ENCODE measurements at places on chromosomes 12 and 14.

DNA sequence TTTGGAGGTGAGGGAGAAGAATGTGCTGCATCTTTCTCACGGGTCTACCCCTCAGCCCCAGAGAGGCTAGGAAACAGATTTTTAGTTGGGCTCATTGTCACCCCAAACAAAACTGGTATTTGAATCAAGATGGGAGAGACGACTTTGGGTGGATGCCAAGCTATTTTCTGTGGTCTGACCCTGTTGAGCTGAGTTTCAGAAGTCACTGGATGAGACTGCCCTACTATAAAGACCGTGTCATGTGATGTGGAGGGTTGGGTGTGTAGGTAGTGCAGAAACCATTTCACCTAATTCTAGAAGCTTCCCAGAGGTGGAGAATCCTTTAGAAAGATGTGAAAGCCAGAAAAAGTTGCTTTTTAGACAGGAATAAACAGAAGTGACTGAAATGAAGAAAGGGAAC lies 60.2 kb downstream of the IFT43 start:
- no peak for DNase-seq

- DNase-seq = no peak
Measured at GRCh38 chr12:4932576-4932975, 22.9 kb downstream of the KCNA1 start.

DNA sequence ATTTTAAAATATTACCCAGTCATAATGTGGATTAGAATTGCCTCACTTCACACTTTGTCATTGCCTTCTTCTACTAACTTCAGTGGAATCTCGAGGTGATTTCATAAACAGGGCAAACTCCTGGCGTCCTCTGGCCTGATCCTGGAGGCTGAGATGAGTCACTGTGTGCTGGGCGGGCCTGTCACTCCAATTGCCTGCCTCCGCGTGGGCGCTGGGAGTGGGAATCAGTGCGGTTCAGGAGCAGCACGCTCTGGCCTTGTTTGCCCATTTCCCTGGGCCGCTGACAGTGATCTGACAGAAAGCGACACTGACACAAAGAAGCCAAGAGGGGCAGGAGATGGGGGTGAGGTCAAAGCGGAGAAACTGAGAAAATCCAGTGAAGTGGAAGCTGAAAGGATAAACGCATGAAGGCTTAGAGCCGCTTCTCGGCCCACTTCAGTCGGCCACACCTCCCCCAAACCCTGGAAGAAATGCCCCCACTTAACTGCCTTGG lies 29.7 kb downstream of the LGR5 start:
- no peak for DNase-seq

DNA sequence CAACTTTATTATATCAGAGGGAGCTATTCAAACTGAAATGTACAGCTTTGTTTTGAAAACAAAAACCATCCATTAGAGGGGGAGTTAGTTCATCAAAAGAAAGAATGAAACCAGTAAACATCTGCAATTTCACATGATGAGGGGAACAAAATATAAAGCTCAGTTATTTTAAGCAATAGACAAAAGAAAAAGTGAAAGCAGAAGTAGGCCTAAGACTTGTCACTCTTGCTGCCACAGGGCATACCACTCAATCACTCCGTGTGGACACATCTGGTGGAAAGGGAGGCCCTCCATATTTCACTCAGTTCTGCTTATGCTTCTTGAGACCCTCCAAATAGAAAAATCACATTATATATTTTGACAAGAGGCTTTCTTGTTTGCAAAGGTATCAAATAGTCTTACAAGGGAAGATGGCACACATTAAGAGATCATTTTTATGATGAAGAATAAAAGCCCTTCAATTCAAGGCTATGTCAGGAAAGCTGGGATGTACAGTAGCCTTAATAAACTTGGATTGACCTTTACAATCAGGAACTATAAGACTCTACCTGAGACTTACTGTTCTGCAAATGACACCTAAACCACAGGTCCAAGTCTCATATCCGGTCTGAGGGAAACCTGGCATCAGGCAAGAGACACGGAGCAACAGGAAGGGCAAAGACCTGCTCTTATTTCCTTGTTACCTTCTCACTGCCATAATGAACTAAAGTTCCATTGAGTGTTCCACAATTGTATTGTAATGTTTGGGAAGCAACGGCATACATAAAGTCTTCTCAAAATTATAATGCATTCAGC lies 222.5 kb upstream of the GRIP1 start:
- no peak for DNase-seq

DNA sequence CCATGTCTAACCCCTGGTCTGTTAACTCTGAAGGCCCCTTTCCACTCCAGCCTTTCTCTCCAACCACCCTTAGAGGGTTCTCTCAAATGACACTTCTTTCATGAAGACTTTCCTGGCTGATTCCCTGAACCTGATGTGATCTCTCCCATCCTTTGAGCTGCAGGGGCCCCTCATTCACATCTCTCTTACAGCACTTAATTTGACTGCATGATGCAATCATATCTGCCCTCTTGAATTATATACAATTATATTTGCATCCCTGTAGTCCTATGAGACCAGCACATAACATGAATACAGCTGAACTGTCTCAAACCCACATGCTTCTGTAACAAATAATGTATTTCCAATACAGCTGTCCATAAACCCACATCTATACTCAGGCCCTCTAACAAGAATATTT lies 56.4 kb downstream of the PPP2R5E start:
- DNase-seq = no peak

- no peak for DNase-seq
Measured at GRCh38 chr14:93522221-93522620, 91.5 kb downstream of the UNC79 start.

- no peak for DNase-seq
Measured at GRCh38 chr12:124524231-124524925, 43.0 kb downstream of the NCOR2 start.

DNA sequence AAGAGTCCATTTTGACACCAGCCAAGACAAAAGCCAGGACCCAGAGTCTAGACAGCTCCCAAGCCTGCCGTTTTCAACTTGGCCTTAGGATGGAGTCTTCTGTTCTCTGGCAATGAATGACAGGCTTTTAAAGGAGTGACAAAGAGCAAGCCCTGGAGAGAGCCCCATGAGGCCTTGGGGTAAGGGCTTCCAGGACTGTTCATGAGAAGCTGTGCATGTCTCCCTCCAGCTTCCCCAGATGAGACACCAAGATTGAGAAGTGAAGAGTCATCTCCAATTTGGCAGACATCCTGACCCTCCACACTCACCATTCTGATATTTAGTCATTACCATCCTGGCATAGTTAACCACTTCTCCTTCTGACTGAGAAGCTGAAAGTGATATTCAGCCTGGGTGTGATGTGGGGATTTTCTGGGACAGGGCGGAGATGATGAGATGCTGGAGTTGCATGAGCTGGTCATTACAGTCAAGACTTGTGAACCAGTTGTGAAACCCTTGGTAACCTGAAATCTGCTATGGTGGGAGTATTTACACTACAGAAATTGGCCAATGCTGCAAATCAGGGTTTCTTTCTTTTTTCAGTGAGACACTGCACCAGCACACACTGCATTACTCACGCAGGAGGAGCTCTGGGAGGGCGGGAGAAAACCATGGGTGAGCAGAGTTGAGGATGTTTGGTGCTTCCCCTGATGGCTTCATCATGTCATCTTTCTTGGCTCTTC lies 77.8 kb downstream of the VCPKMT start:
- DNase-seq = no peak

GRCh38 chr14:64442300-64442988 lies 22.9 kb upstream of the AKAP5 start:
- DNase-seq = no peak

GRCh38 chr12:60539592-60539991 lies 943.8 kb downstream of the SLC16A7 start:
- DNase-seq = no peak

- DNase-seq = no peak
Measured at GRCh38 chr12:50120521-50120920, 8.5 kb downstream of the COX14 start.
